ENCODE measurements at places on chromosomes 2 and 18.

DNA sequence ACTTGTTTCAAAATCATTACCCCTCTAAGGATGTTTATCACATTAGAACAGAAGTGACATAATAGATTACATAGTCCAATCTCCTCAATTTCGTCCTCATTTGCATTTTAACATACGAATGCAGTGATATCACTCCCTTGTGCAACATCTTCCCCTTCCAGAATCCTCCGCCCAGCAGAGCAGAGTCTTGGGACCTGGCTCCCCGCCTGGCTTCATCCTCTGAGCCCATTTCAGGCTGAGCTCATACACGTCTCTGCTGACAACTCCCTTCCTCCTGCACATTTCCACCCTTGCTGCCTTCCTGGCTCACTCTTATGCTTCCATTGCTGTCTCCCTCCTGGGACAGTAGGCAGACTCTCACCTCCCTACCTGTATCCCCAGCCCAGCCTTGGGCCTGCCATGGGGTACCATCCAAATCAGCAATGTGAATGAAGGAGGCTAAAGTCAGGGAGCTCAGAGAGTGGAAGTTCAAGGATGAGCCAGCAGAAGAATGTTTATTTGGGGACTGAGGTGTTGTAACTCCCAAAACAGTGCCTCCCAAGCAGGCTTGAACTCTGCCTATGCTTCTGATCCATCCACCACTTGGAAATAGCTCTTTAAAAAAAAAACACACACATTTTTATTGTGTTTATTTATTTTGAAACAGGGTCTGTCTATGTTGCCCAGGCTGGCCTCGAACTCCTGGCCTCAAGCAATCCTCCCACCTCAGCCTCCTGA, 165.2 kb downstream of the TMEM200C start:
- DNase-seq, result no peak

DNA sequence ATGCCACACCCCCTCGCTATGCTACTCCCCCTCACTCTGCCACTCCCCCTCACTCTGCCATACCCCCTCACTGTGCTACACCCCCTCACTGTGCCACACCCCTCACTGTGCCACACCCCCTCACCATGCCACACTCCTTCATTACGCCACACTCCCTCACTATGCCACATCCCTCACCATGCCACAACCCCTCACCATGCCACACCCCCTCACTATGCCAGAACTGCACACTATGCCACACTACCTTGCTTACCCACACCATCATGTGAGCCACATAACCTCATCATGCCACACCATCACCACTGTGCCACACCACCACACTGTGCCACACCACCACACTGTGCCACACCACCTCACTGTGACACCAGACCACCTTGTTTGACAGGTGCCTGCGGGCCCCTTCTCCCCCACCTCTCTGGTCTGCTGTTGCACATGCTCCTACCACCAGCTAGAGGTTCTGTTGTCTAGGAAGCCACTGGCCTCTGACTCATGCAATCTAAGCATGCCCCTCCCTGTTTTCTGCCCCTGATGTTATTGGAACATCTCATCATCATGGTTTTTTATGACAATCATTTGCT, 22.0 kb downstream of the MARCHF4 start:
- no peak for DNase-seq

GRCh38 chr18:31497836-31498573, at the start of gene DSG2:
Gene DSG2 (plus strand): TSS chr18:31498177. CDS start chr18:31498252, 75 bp downstream.
- no peak for DNase-seq

GRCh38 chr18:44915661-44916060, 235.0 kb downstream of the SETBP1 start:
- no peak for DNase-seq

DNA sequence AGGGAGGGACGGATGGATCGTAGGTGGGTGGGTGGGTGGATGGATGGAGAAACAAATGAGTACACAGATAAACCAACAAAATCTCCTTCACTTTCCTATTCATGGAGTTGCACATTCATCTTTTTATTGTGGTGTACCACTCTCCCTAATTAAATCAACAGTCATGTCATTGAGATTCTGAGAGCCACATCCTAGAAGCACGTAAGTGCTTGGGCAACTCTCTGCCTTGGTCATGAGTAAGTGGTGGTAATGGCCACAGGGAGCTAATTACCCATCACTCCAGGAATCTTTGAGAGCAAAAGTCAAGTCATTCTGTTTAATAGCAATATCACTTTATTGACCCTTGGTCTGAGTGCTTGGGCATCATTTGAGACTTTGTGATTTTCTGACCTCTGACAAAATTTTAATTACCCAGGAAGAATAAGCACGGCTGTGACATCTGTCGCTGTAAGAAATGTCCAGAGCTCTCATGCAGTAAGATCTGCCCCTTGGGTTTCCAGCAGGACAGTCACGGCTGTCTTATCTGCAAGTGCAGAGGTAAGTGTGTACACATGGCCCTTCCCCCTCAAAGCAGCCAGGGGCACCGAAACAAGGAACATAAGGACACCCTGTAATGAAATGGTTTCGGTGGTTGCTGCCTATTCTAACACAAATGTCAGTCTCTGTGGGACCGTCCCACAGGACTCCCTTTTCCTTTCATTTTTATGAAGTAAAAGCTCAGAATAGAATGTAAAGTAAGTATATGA, 85.9 kb downstream of the FEZ2 start:
- DNase-seq, result no peak

Measured in stimulated activated CD4-positive, alpha-beta T cell treated with anti-CD3 and anti-CD28 coated beads, Interleukin-1b, Interleukin-23, amount 100 ng/mL, for 1 hour (primary cell).